Hippocampal formation (tissue), 2 donors: ENCODE measurements at places on chromosomes 3 and 15.

DNA sequence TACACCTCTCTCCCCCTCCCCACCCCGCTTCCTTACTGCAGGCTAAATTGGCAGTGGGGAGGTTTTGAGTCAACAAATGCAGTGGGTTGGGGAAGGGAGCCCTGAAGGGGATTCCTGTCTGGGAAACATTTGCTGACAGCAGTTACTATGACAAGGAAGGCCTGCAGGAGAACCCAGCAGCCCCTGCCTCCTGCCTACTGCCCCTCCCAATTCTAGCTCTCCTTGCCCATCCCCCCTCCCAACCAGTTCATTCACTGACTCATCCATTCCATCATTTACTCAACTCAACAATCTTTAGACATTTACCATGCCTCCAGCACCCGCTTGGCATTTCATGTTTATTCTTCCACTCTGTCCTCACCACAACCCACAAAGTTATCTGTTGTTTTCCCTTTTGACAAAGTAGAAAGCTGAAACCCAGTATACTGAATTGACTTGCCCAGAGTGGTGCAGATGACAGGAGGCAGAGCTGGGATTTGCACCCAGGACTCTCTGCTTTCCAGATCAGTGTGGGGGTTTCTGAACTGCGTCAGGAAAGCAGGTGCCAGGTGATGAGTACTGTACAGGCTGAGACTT lies 75.0 kb downstream of the MAGEF1 start:
- DNase-seq = no peak

DNA sequence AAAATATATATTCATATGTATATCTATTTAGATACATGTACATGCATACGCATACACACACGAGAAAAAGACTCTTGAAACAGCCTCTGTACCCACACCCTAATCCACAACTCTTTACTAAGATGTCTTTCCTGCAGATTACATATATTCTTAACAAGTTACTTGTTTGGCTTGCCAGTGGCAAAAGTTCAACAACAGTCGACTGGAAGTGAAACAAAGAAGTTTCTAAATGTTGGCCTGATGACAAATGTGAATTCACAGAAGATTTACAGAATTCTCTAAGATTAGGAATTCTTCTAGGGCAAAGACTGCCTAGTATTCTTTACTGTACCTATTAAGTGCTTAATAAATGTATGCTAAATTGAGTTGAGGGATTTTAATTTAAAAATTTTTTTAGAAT lies 116.8 kb downstream of the CDIN1 start:
- DNase-seq = no peak

- no peak for DNase-seq
Measured at GRCh38 chr15:67033012-67033411, 32.4 kb upstream of the SMAD3 start.

- no peak for DNase-seq
Measured at GRCh38 chr15:73244333-73244732, 124.4 kb downstream of the HCN4 start.

- no peak for DNase-seq
Measured at GRCh38 chr3:183540501-183541234, 14.8 kb downstream of the KLHL6 start.

DNA sequence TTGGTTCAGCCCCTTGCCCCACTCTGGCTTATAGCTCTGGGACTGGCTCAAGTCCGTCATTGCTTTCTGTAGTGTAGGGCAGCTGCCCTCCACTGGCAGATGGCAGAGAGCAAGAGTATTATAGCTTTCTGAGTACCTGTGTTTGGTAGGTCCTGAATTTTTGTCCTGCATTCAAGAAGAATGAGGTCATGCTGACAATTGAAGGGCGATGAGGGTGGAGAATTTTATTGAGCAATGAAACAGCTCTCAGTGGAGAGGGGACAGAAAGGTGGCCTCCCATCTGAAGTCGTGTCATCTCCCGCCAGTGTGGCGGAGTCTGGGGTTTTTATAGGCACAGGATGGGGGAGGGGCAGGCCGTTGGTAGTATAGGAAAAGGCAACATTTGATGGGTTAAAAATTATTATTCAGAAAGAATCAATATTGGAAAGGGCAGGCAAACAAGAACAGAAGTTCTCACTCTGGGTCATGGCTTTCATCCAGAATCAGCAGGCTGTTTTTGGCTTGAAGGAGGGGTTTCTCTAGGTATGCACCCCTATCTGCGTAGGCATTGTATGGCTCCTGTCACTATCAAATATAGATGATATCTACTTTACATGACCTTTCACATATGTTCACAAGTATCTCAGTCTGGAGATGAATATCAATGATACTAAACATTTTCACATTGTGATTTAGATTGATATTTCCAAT lies 1239.7 kb upstream of the ALCAM start:
- no peak for DNase-seq

- DNase-seq = no peak
Measured at GRCh38 chr3:44337248-44337785, 1.2 kb upstream of the TCAIM start.

- DNase-seq = no peak
Measured at GRCh38 chr3:111662907-111663306, 67.8 kb upstream of the ZBED2 start.

DNA sequence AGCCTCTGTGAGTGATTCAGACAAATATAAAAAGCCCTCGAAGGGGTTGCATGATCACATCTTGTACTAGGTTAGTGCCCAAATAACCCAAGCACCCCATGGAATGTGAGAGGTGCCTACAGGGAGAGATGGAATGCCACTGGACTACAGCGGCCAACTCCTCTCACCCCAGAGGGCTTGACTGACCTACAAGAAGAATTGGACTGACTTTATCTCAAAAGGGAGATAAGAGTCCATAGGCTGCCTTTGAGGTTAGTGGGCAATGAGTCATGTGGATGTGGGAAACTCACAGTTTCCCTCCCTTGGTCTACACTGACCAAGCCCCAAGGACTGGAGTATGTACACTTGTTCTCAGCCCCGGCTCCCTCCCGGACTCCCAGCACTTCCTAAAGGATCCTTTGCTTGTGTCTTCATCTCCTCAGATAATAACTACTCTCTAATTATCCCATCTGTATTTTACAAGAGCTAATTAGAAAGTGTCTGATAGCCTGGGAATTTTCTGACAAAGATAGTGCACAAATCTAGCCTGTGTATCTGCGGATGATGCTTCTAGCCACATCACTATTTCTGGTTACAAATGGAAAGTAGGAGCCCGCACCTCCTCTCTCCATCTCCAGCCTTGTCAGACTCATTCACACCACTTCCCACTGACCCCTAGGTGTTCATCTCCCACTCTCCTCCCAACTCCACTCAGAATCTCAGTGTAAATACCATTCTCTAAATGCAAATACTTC lies 547.8 kb upstream of the TBL1XR1 start:
- DNase-seq = no peak

- no peak for DNase-seq
Measured at GRCh38 chr3:195769551-195769950, 42.2 kb downstream of the MUC4 start.

DNA sequence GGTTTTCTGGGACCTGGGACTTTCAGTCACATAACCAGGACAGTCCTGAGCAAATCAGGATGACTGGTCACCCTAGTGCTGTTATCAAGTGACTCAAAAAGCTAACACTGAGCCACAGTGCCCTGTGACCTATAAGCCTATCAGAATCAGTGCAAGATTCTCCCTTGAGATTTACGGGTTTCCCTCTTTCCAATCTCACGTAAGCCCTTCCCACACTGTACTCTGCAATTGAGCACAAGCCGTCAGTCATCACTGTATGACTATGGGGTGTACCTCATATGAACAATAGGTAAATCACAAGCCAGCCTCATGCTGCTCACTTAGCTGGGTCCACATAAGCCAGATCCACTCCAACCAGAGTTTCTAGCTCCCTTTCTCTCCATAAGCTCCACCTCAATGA lies 21.0 kb upstream of the CLDN18 start:
- DNase-seq = no peak

- no peak for DNase-seq
Measured at GRCh38 chr3:42830437-42831320, 21.4 kb downstream of the ACKR2 start.

DNA sequence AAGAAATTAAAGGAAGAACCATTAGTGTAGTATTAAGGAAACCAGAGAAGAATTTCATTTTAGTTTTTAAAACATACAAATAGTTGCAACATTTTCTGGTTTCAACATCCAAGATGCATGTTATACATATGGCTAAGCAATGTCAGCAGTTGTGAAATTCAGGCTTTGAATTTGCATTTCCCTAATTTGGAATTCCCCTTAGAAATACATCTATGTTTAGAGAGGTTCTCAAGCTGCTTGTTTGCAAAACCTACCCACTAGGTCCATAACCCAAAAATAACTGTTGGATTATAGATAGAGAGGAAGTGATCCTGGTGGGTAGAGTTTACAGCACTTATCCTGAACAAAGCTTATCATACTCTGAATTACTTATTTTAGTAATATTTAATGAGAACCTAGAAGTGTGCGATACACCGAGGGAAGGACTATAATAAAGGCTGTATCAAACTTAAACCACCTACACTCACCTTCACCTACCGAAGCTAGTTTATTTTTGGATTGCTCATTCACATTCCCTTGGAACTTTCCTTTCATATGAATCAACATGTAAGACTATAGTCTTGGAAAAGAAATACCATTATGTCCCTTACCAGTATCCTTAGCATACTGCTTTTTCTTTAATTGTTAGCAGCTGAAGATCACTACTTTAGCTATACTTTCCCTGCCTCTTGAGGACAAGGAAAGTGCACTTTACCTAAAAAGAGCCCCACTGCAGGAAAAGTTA lies 60.6 kb downstream of the CHAC1 start:
- no peak for DNase-seq

GRCh38 chr3:4985330-4986174 lies 6.3 kb downstream of the BHLHE40 start:
- DNase-seq = no peak

DNA sequence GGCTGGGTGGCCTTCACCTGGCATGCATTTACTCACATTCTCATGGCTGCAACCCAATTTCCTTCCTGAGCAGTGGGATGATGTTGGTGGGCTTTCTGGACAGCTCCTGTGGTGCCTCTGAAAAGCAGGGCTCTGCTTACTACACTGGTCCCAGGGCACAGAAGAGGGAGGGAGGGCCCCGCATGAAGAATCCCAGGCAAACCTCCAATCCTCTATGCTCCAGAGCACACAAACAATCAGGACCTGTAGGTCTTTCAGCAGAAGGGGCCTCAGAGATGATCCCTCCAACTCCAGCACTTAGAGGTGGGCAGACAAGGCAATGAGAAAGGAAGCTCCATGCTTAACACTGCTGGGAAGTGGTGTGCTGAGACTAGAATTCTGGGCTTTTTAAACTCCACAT lies 231.7 kb upstream of the ICE2 start:
- no peak for DNase-seq

DNA sequence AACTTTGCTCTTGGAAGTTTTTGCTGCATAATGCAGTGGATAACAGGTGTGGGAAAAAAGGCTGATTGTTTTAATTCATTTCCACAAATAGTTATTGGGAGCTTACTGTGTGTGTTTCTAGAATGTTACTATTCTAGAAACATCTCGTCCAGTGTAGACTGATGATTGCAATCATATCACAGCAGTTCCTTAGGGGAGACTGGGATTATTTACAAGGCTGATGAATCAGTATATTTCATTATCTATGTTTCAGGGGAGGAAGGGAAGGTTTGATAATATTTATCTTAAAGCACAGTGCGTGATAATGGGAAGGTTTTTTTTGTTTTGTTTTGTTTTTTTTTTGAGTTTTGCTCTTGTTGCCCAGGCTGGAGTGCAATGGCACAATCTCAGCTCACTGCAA lies 2.4 kb downstream of the USP13 start:
- no peak for DNase-seq

DNA sequence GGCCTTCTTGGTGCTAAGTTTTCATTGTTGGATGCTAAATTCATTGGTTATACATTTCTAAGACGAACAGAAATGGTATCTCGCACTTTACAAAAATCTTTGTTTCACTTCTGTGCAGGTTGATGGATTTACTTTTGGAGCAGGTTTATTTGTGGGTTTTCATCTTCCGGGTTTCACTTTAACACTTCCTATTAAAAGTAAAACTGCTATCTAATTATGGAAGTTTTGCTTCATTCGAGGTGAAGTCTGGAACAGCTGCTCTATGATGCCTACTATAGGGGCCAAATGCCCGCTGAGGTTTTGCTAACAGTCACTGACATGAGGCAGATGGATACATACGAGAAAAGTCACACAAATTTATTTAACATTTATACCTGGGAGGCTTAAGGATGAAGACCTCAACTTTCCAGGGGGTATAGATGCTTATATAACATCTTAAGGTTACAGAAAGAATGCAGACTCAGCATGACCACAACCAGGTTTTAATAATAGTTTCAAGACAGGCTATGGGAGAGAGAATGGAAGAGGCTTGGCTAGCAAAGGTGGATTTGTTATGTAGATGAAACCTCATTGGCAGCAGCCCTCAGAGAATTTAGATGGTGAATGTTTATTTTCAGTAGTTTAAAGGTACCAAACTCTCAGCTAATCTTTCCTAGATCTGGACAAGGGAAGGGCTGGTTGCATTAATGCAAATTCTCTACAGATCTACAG lies 54.2 kb downstream of the OSTN start:
- no peak for DNase-seq

- DNase-seq = peak; percentile 71
Measured at GRCh38 chr3:197466586-197467399, 89.0 kb downstream of the BDH1 start.

DNA sequence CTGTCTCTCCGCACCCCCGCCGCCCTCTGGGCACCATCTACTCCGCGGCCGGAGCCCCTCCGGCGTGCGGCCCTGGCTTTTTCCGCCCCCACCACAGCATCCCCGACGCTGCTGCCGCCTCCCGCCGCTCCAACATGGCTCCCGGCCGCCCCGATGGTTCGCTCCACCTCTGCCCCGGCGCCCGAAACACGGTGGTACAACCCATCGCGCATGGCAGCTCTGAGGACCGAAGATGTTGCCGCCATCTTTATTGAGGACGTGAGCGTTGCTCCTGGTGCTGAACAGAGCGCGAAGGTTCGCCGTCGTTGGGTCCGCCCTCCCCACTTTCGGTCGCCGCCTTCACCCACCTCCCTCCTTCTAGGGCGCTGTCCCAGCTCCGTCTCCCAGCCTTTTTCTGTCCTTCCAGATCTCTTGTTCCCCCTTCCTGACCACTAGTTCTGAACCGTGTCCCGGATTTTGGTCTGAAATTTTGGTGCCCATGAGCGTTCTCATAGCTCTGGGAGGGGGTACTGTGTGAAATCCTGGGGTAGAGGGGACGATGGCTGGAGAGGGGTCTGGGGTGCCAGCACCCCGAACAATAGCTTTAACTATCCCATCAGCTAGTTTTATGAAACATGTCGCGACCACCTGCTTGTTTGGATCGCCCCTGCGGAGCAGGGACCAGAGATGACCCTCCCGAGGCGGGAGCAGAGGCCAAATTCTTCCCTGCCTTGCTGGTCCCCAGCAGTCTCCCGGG lies at the start of gene CELSR3:
CELSR3 (minus strand) TSS at position 134 of the 736 bp plus-strand sequence. CDS start 252 bp downstream, outside the sequence.
- DNase-seq = peak; percentile 75

GRCh38 chr3:13007251-13007941 lies 65.8 kb downstream of the IQSEC1 start:
- no peak for DNase-seq
